ENCODE measurements at places on chromosomes 13 and 19.
A peak's percentile ranks its signal among the peaks of the same experiment; 100 is the strongest.

- DNase-seq, result no peak
Measured at GRCh38 chr19:57096685-57097361, 23.0 kb upstream of the USP29 start.

DNA sequence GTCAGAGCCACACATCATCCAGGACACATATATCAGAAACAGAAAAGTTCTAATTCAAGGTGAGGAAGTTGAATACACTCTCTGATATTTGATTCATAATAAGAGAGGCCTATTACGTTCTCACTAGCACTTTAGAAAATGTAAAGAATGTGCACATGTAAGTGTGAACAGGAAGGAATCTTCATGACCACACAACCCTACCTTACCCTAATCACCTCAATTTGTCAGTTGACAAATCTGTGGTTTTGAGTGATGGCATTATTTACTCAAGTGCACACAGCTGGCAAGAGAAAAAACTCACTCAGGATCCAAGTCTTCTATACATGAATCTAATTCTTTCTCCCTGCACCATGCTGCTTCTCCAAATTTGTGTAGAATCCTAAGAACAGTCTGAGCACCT, 445.8 kb downstream of the SUCLA2 start:
- DNase-seq, result no peak

- no peak for DNase-seq
Measured at GRCh38 chr13:65217471-65217995, 2012.6 kb downstream of the PCDH9 start.

- DNase-seq, result no peak
Measured at GRCh38 chr13:97366172-97366688, 67.7 kb upstream of the RAP2A start.

GRCh38 chr13:99182439-99182838, 18.2 kb upstream of the UBAC2 start:
- no peak for DNase-seq

DNA sequence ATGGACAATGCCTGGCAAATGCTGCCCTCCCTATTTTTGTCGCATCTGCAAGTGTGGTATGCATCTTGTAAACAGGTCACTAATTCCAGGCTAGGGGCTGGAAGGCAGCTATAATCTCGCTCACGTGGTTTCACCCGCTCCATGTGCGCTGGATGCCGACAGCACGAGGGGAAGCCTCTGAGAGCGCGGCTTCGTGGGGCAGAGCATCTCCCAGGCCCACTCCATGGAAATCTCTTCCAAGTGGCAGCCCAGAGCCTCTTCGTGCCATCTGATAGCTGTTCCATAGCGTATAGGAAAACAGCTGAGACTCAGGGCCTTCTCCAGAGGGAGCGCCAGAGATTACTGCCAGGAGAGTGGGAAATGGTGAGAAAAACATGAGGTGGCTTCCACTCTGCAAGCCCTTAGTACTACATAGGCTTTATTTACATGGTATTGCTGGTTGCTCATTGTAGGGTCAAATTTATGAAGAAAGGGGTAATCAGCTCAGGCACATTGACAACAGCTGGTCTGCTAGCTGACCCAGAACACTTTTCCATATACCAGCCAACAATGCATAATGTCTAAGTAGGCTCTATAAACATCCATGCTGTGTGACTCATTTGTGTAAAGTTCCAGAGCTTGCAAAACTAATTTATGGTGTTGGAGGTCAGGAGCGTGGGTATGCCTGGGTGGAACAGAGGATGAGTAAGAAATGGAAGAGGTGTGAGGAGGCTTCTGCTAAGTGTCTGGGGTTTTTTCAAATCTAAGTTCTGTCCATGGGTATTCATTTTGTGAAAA, 165.2 kb downstream of the SHISA2 start:
- no peak for DNase-seq

DNA sequence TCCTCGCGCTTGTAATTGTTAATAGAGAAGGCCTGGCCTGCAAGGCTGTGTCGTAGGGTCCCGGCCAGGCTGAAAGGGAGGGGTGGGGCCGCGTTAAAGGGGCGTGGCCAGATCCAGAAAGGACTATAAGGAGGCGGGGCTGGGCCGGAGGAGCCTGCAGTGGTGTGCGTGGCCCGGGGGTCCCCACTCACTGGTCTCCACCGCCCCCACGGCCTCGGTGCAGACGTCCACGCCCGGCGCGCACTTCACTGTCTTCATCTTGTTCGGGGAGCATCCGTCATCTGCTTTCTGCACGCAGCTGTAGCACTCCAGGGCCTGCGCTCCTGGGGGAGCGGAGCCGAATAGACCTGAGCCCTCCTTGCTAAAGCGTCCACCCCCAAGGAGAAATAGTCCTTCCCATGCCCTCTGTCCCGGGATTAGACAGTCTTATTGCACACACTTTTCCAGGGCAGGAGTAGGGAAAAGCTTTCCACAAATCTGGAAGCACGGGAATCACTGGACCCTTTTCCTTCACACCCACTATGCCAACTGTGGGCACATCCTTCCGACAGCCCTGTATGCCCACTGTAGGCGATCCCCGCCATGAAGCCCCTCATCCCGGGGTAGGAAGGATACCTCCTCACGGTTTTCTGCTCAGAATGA, 1.2 kb downstream of the LYPD3 start:
- DNase-seq, result peak; percentile 58

- no peak for DNase-seq
Measured at GRCh38 chr13:83311886-83312577, 570.2 kb downstream of the SLITRK1 start.

GRCh38 chr13:98350746-98351330, 173.8 kb upstream of the RNF113B start:
- DNase-seq, result no peak

DNA sequence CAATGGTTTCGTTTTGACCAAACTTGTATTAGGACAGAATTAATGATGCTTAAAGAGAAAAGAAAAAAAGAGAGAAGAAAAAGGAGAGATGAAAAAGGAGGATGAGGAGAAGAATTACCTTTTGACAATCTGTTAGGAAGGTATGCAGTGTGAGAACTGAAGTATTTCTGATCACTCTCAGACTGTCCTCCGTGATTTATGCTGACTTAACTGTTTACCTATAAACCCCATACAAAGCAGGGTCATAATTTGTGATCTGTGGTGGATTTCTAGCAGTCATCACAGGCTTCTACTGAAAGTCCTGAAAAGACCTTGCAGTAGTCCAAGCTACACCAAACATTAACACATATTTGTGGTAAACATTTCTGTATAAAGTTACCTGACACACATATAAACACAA, 93.9 kb downstream of the PCDH17 start:
- DNase-seq, result no peak

DNA sequence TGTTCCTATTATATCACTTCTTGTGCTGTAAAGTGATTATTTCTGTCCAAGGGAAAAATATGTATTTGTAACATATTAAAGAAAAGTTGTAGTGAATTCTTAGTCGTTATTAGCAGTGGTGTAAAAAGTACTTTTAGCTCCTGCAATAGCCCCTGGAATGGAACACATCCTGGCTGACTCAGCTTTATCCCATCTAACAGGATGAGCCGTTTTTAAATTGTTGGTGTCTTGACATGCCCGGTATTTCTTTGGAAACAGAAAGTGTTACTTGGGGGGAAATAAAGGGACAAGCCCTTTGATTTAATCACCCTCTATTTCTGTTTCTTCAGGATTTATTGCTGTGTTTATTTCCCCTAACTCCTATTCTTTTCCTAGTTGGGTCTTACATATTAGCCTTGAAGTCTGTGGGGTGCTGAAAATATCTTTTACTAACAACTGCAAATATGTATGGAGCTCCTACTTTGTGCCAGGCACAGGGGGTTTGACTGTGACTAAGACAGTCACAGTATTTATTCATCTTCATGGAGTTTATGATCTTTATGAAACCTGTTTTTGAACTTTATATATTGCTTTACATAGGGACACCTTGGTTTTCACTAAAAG, 17.9 kb downstream of the COG3 start:
- no peak for DNase-seq

DNA sequence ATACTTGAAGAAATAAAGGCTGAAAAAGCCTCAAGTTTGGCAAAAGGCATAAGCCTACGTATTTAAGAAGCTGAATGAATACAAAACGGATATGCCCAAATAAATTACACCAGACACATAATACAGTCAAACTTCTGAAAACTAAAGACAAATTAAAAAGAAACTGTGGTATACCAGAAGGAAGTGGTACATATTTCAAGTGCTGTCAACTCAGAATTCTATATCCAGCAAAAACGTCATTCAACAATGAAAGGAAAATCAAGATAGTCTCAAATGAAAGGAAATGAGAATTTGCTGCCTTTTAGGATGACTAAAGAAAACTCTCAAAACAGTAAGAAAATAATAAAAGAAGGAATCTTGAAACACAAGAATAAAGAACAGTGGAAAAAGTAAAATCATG, 69.5 kb downstream of the POLR1D start:
- DNase-seq, result no peak

DNA sequence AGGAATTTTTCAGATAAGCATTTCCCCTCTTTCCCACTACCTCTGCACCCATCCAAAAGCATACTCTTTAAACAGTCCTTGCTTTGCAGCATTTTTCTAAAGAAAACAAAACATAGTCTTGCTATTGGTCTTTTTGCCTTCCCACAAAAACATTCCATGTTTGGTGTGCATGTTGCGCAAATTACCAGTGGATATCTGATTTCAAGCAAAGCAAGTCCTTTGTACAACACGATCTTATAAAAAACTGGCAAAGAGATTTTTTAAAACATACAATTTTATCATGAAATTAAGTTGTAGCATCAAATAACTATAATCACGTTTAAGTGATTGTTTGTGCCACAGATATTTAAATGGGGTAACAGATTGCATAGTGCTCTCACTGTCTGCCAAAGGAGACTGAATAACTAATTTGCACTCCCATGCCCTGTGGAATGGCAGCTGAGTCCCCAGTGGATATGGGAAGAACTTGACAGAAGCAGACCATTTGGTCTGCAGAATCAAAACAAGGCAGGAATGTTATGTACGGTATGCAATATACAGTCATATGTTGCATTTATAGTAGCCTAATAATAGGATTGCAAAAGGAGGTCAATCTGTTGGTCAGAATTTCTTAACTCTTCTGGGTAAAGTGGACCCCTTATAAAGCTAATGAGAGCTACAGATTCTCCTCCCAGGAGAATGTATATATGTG, 285.7 kb downstream of the TBC1D4 start:
- DNase-seq, result no peak

DNA sequence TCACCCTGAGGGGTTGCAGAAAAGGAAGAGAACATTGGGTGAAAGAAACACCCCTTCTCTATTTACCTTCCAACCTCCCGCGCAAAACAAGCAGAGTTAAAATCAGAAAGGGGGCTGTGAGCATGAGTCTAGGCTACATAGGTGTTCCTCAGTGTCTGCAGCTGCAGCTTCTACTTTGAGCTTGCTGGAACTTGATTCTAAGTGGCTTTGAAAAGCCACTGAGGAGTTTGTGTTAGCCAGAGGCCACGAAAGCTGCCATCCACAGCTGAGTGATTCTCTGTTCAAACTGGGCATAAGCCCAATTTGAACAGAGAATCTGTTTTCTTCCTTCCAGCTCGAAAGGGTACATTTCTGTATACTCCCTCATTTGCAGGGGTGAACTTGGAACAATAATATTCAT, 343.9 kb downstream of the PCDH9 start:
- DNase-seq, result peak; percentile 34

DNA sequence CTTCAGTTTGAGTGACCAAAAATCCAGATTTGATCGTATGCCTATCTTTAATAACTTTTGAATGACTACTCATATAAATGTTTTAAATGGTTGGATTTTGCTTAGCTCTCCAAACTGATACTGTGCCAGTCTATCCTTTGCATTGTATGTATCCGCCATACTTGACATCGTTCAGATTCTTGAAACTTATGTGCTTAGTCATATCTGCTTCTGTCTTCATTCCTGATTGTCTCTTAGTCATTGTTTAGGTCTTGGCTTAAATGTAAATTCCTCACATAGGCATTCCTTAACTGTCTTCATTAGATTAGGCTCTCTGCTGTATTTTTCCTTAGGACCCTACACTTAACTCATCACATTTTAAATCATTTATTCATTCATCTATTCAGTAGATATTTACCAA, 126.0 kb downstream of the PCCA start:
- no peak for DNase-seq

GRCh38 chr13:35714588-35715377, 238.3 kb upstream of the MAB21L1 start:
- no peak for DNase-seq

- no peak for DNase-seq
Measured at GRCh38 chr13:74361274-74361673, 227.1 kb upstream of the KLF12 start.

GRCh38 chr13:25111585-25111956, 15.6 kb downstream of the PABPC3 start:
- no peak for DNase-seq

GRCh38 chr13:39282400-39282972, 244.2 kb downstream of the NHLRC3 start:
- no peak for DNase-seq

DNA sequence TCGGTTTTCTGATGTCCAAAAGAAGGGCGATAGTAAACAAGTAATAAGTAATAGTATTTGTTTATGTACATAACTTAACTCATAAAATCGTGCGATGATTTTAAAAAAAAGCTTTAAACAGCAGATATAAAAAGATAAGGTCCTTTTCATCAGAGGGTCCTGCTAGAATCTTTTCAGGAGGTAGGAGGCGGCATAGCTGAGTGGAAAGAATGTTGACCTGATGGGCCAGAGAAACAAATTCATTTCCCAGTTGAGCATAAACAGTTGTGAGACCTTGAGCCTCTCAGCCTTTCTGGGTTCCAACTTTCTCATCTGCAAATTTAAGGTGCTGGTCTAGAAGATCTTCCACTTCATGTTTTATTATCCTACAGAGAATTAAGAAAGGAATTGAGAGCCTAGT, 173.5 kb downstream of the LACC1 start:
- DNase-seq, result no peak

DNA sequence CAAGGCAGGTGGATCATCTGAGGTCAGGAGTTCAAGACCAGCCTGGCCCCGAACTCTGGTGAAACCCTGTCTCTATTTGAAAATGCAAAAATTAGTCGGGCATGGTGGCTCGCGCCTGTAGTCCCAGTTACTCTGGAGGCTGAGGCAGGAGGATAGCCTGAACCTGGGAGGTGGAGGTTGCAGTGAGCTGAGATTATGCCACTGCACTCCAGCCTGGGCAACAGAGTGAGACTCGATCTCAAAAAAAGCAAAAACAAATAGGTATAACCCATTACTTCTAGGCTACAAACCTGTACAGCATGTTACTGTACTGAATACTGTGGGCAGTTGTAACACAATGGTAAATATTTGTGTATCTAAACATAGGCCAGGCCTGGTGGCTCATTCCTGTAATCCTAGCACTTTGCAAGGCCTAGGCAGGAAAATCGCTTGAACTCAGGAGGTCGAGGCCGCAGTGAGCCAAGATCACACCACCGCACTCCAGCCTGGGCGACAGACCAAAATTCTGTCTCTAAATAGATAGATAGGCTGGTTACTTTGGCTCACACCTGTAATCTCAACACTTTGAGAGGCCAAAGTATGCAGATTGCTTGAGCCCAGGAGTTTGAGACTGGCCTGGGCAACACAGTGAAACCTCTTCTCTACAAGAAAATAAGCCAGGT, 63.5 kb downstream of the MYO9B start:
- DNase-seq, result no peak
